ENCODE measurements at places on chromosomes 12 and 14.
A peak's percentile ranks its signal among the peaks of the same experiment; 100 is the strongest.

- DNase-seq, result no peak
Observed at GRCh38 chr14:54528973-54529372, 19.3 kb downstream of the CGRRF1 start.

DNA sequence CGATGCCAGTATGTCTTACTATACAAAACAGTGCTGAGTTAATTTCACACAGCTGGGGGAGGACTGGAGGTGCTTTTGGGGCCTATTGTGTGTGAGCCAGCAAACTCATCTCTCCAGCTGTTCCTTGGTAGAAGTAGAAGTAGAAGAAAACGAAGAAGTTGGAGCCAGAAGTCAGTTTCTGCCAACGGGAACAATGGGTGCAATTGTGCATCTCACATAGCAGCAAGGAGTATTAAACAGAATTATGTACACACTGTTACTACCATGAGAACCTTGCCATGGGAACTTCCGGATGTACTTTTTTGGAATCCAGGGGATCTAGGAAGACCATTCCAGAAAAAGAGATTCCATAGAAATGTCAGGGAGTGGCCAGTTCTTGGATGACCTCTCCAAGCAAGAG lies 88.6 kb downstream of the VCPKMT start:
- DNase-seq, result no peak

DNA sequence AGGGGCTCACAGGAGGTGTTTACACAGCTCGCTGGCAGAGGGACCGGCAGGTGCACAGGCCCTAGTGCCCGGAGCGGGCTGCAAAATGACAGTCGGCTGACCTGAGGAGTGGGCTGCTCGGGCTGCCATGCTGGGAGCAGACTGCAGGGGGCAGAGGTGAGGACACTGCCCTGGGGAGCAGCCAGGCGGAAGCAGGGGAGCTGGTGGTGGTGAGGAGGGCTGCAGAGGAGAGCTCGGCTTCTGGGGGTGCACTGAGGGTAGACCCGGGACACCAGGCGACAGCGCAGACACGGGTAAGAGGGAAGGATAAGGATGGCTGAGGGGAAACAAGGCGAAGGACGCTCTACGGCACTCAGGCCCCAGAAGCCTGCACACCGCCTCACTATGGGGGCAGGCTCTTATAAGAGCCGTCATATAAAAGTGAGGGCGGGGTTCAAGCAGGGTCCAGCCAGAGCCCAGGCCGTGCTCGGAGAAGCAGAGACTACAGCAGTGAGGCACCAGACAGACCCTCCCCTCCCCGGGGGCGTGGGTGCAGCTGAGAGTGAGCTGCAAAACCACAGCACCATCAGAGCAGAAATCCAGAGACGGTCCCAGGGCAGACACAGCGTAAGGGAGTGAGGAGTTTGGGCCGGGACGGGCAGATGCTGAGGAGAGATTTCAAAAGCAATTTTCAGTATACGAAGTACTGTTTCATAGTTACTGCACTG lies 62.5 kb downstream of the CCDC88C start:
- peak; percentile 31 for DNase-seq

DNA sequence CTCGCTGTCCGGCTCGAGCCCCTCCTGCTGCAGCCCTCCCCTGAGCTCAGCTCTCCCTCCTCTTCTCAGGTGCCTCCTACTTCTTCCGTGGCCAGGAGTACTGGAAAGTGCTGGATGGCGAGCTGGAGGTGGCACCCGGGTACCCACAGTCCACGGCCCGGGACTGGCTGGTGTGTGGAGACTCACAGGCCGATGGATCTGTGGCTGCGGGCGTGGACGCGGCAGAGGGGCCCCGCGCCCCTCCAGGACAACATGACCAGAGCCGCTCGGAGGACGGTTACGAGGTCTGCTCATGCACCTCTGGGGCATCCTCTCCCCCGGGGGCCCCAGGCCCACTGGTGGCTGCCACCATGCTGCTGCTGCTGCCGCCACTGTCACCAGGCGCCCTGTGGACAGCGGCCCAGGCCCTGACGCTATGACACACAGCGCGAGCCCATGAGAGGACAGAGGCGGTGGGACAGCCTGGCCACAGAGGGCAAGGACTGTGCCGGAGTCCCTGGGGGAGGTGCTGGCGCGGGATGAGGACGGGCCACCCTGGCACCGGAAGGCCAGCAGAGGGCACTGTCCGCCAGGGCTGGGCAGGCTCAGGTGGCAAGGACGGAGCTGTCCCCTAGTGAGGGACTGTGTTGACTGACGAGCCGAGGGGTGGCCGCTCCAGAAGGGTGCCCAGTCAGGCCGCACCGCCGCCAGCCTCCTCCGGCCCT lies 22.8 kb downstream of the MMP17 start:
- DNase-seq, result no peak

DNA sequence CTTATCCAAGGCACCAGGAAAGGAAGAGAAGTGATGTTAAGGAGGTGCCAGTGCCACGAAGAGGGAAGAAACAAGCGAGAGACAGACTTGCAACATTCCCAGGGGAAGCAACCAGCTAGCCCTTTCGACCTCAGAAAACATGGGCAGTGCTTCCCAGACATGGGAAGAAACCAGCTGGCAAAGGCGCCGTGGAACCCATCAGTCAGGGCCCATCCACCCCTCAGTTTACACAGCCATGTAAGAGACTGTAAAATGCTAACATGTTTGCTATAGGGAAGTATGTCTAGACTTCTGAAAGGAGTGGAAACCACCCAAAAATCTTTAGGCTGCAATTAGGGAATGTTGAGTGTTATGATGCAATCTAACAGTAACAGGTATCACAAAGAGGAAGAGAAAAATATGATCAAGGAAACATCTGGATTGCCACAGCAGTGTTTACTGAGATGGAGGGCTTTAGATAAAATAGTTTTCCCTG lies 26.3 kb downstream of the ANAPC5 start:
- DNase-seq, result no peak

GRCh38 chr12:121781484-121781997 lies 11.9 kb downstream of the RHOF start:
- no peak for DNase-seq

GRCh38 chr12:617304-617915 lies 45.8 kb downstream of the NINJ2 start:
- no peak for DNase-seq

GRCh38 chr12:52074971-52075724 lies 4.4 kb upstream of the SMIM41 start:
- no peak for DNase-seq

- no peak for DNase-seq
Observed at GRCh38 chr12:27186022-27186839, 57.9 kb upstream of the STK38L start.
